Effector CD4-positive, alpha-beta T cell (primary cell): ENCODE measurements at places on chromosomes 1 and 21.
A peak's percentile ranks its signal among the peaks of the same experiment; 100 is the strongest.

GRCh38 chr1:85607126-85607920 is 26.8 kb downstream of the CCN1 start:
- no peak for DNase-seq

- DNase-seq = no peak
Measured at GRCh38 chr1:234489007-234489697, 10.2 kb upstream of the TARBP1 start.

- DNase-seq = no peak
Measured at GRCh38 chr1:75132242-75132811, 1.9 kb upstream of the LHX8 start.

- no peak for DNase-seq
Measured at GRCh38 chr1:18783705-18784481, 75.6 kb downstream of the TAS1R2 start.

DNA sequence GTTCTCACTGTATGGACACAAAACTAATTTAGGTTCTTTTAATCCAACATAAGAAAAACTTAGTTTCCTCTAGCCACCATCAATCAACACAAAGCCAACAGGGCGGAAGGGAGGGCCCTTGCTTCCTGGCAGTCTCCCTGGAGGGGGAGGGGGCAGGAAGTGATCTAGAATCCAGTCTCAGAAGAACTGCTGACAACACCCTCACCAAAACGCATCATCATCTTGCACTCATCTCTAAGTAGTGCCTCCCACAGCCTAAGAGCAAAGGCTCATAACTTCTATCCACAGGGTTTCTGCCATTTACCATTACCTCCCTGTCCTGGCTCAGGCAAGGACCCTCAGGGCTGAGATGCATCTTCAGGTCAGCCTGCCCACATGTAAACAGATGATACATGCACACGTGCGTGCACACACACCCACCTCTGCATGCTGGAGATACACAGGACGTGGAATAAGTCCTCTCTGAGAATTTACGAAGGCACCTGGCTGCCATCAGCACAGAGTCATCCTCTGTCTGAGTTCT is 20.5 kb downstream of the HIVEP3 start:
- peak; percentile 65 for DNase-seq

DNA sequence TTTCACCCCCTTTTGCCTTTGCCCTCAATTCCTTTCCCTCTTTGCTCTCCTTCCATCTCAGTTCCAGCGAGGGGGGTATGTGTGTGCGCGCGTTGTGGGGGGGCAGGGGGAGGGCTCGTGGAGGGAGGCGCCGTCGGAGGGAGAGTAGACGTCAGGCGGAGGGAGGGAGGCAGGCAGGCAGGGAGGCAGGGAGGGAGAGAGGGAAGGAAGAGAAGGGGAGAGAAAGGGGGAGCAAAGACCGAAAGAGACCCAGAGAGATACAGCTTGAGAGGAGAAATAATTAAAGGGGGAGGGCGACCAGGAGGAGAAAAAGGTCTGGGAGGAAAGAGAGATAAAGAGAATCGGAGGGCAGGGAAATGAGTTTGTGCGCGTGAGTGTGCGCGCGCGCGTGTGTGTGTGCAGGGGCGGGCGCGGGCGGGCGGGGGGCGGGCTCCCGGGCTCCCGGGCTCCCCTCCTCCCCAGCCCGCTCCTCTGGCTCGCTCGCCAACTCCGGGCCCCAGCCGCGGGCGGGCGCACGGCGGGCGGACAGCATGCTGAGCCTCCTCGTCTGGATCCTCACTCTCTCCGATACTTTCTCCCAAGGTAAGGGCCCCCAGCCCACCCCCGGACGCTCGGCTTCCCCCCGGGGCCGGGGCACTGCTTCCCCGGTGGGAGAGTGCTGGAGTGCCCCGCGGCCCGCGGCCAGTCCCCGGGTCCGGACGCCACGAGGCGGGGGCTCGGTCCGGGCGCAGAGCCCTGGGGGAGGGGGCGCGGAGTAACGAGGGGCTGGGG is at the start of gene KIRREL1:
KIRREL1 (plus strand) TSS at position 499 of the 771 bp plus-strand sequence; CDS start at position 531, 32 bp downstream.
- no peak for DNase-seq

GRCh38 chr1:179121159-179121938 is 39.5 kb downstream of the TOR3A start:
- DNase-seq = peak; percentile 17
